NCI-H2171 (cell line): ENCODE measurements at places on chromosomes 1 and 21.

DNA sequence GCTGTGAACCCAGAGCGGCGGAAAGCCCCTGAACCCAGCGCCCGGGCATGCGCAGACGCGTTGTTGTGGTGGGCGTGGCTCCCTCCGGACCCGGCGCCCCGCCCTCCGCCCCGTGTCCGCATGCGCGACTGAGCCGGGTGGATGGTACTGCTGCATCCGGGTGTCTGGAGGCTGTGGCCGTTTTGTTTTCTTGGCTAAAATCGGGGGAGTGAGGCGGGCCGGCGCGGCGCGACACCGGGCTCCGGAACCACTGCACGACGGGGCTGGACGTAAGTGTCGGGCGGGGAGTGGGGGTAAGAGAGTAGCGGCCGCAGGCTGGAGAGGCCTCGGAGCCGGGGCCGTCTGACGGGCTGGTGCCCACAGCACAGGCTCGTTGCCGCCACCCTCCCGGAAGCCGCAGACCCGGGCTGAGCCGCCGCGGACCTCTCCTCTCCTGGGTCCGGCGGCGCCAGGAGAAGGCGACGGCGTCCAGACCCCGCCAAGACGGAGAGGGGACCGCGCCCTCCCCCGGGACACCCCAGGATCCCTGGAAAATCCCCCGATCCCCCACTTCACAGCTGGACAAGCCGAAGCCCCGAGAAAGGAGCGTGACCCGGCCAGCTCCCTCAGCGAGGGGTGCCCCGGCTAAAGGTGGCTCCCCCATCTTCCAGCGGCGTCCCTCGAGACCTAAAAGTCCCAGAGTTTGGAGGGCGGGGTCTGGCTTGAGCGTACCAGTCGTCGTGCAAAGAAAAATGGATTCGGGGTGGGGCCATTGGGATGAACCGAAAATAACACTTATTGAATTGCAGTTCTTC lies at the start of gene TMEM50A:
TSS of gene TMEM50A (plus strand) at position 147 of the 794 bp plus-strand sequence. CDS start 2,153 bp downstream, outside the sequence.
- peak; percentile 80 for DNase-seq

DNA sequence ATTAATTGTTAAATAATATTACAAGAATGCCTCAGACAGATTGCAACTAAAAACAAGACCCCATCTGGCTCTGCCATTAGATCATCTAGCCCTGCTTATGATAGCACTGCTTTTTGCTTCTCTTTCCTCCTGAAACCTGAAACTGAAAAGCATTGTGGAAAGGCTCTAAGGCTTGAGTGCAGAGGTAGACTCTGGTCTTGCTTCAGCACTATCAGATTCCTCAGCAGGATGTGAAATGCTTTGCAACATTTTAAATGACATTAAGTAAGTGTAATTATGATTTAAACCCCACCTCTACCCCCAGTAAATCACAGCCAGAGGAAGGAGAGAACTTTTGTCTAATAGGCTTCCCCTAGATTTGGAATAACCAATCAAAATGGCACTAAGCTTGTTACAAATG lies 32.9 kb downstream of the PHC2 start:
- DNase-seq: no peak

GRCh38 chr1:215905493-215906115 lies 338.5 kb downstream of the KCTD3 start:
- no peak for DNase-seq

DNA sequence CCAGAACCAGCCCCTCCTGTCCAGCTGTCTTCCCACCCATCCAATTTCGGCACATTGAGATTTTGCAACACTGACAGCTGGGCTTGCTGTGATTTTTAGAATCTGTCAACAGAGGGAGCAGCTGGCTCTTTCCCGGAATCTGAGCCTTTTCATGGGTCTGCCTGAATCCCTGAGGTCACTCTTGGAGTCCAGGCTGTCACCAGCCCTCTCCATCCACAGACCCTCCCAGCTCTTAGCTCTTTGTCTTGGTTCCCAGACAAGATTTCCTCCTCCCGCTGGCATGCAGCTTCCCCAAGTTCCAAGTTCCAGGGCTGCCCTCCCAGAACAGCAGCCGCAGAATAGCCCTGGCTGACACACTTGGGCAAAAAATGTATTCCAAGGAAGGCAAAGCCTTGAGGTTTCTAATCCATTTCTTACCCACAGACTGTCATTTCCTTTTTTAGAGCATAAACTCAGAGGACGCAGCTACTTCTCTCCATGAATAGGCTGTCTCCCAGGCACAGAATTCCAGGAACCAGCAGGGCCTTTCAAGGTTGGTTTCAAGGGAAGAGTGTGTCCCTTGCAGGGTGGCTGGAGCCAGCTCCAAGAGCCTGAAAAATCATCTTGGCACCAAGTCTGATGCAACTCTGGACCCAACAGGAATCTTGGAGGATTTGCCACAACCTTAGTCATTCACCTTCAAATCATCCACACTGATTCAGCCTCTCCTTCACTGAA lies 7.1 kb upstream of the TMEM61 start:
- no peak for DNase-seq

DNA sequence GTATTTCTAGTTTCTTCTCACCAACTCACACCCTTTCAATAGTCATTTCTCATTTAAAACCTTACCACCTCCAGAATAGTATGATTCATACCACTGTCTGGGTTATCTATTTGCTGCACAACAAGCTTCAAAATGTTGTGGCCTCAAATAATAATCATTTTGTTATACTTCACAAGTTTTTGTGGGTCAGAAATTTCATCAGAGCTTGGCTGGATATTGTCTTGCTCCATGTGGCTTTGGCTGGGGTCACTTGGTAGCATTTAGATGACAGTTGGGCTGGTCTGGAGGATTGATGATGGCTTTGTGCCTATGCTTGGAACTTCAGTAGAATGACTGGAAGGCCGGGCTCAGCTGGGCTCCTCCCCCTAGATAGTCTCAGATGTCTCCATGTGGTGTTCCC lies 66.0 kb downstream of the TGFB2 start:
- DNase-seq: no peak

GRCh38 chr1:47189844-47190508 lies at the start of gene PDZK1IP1:
Gene PDZK1IP1, minus strand, starts transcription at chr1:47190036. Its CDS starts 104 bp downstream, at chr1:47189932.
- no peak for DNase-seq

DNA sequence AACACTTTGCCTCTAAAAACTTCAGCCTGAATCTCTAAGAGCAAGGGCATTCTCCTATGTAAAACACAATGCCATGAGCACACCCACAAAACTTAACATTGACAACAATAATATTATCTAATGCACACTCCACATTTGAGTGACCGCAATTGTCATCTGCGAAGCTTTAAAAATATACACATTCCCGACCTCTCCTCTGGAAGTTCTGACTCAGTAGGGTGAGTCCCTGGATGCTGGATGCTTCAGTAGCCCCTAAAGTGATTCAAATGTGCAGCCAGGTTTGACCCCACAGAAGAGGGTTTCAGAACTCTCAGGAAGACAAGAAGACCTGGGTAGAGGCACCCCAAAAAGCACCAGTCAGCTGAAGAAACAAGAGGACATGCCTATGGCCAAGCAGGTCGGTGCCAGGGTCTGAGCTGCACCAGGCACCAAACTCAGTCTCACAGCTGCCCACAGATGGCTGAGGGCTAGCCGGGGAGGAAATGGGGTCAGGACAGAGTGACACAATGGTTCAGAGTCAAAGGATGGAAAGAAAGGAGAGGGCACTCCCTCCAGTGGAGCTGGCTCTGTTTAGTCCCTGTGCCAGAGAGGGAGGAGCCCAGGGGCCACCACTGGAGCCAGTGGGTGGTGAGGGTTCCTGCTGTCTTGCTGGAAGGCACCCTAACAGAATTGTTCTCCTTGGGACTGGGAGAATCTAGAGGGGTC lies 17.4 kb downstream of the PIK3C2B start:
- no peak for DNase-seq

DNA sequence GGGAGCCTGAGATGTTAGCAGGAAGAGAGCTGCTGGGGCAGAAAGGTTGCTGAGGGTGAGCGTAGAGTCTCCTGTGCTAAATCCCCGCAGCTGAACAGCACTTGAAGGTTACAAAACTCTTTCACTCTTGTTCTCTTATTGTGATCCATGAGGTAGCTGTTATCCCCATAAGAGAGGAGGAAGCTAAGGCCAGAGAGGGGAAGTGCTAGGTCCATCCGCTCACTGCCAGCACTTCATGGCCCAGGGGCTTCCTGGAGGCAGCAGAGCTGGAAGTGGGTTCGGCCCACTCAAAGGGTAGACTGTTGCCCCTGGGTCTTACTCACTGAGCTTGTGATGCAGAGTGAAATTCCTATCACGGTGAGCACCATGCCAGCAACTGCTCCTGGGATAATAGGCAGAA lies 5.6 kb downstream of the TMEM234 start:
- no peak for DNase-seq

GRCh38 chr21:20882462-20883407 lies 115.5 kb upstream of the NCAM2 start:
- peak; percentile 2 for DNase-seq

- DNase-seq: no peak
Measured at GRCh38 chr21:44989537-44989886, 49.7 kb downstream of the SLX9 start.

DNA sequence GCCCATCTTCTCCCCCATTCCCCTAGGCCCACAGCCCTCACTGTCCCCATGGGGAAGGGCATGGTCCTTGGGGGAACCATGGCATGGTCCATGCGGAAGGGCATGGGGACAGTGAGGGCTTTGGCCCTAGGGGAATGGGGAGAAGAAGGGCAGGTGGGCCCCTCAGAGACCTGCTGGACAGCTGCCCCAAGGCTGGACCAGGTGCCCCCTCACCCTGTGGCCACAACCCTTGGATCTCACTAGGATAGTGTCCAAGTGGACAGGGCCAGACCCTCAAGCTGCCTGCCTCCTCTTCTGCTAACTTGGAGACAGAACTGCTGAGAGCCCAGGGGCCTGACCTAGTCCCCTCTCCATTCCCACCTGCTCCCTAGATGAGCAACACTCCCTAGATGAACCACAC lies 12.4 kb upstream of the SMYD3 start:
- DNase-seq: no peak

DNA sequence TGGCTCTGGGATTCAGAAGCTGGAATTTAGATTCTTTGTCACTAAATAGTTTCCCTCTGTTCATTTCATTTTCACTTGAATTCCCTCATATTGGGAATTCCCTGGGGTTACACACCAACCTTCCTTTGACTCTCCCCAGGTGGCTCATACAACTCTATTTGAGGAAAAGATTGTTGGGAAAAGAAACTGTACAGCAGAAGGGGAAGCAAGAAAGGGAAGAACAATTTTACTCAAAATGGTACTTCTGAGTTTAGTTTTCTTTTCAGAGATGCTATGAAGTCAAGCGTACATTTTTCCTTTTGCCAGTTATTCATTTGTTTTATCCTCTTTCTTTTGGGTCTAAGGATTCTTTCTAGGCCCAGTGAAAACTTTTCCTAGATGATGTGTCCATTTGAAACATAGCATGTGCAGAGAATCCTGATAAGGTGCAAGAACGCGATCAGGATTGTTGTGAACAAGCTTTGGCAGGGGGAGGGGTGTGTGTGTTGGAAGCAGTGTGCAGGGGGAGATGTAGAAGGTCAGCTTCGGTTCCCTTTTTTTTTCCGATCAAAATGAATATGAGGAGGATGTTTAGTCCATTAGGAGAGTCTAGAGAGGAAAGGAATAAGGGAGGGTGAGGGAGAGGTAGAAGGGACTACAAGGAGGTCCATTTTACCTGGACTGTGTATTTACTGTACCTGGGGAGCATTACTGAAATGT lies 26.8 kb upstream of the CD1D start:
- DNase-seq: no peak

DNA sequence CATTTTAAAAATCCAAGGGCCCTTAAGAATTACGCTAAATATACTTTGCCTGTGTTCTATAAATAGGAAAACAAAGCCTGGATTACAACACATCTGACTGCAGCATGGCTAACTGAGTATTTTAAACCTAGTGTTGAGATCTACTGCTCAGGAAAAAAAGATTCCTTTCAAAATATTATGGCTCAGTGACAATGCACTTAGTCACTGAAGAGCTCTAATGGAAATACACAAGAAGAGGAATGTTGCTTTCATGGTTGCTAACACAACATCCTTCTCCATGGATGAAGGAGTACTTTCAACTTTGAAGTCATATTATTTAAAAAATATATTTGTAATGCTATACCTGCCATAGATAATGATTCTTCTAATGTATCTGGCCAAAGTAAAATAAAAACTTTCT lies 248.3 kb upstream of the NEGR1 start:
- no peak for DNase-seq

- DNase-seq: peak; percentile 41
Measured at GRCh38 chr1:31701091-31701736, 2.6 kb downstream of the COL16A1 start.

DNA sequence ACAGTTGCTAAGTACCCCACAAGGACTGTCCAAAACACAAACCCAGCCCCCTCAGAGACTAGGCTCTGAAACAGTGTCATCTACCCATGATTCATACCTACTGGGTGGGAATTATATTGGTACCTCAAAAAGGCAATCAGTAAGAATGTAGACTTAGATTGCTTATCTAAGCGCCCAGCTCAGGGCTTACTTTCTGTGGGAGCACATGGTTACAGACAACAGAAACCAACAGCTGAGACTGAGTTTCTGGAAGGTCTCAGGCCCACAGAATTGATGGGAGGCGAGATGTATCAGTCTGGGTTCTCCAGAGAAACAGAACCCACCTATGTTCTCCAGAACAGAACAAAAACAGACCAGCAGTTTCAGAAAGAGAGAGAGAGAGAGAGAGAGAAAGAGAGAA lies 147.3 kb upstream of the KAZN start:
- DNase-seq: no peak

DNA sequence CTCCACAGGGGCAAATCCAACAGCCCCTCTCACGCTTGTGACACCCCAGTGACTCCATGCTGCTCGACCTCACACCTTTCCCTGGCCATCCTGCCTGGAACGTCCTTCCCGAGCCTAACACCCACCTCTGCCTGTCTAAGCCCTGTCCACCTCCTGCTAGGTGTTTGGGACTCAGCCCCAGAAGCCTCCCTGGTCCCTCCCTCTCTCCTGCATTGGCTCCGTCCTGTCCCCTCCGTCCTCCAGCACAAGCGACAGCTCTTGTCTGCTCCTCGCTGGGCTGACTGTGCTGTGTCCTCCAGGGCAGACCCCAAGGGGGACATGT lies 102.0 kb upstream of the IFFO2 start:
- no peak for DNase-seq

DNA sequence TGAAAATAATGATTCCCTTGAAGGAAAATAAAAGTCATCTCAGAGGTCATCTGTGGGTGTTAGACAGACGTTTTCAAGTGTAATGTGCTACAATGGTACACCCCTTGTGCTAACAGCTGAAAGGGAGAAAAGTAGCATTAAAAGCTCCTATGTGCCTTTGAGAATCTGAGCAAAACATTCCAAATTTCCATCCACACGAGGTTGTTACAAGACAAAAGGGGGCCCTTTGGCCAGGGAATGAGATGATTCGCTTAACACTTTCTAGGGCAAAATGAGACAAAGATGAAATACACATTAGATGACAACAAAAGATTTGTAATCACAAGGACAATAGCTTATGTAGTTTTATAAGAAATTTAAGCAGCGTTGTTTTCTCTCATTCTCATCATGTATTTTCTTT lies 303.6 kb downstream of the LMX1A start:
- no peak for DNase-seq

DNA sequence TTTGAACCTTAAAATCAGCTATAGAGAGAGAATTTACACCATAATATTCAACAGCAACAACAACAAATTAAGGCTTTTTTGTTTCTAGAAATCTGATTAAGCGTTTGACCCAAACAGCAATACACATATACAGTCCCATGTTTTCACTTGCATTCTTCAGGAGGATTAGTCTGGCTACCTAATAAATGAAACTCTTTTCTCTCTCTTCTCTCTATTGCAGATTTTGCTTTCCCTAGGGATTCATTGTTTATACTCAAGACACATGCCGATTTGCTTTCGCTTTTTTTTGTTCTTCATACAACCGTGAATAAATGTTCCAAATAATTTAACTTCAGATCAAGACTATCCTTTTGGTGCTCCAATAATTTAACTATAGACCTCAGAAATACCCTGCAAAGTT lies 162.4 kb upstream of the PTBP2 start:
- DNase-seq: no peak
